ENCODE measurements at places on chromosomes 12 and 14. TPM values are rescaled to one million over a fixed set of nuclear protein-coding genes. Genes with fewer than 3 reads are reported as not detected.

DNA sequence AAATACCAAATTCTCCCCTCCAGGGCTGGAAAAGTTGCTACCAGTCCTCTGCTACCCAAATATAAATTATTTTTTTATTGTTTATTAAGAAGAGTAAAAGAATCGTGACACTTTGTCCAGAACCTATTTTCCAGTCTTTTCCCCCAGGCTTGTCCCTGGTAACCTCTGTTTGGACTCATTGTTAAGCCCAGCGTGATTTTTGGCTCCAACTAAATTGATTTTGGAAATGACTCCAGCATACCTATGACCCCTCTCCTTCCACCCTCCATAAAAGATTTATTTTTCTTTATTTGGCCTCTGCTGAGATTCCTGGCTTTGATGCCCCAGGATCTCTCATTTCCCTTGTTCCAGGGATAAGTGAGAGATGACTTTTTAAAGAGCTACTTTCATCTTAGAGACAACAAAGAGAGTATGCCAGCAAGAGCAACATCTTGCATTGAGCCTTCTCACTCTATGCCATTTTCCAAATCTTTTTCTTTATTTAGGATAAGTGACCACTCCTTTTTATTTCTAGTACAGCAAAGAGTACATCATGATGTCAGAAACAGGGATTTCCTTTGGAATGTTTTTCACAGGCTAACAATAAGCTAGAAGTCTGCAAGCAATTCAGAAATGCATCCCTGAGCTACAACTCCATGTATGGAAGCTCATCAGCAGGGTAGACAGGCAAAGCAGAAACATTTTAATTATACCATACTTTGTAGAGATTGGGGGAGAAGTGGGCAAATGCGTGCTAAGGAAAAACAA, 75.8 kb downstream of the DAD1 start:
- DNase-seq: no peak

DNA sequence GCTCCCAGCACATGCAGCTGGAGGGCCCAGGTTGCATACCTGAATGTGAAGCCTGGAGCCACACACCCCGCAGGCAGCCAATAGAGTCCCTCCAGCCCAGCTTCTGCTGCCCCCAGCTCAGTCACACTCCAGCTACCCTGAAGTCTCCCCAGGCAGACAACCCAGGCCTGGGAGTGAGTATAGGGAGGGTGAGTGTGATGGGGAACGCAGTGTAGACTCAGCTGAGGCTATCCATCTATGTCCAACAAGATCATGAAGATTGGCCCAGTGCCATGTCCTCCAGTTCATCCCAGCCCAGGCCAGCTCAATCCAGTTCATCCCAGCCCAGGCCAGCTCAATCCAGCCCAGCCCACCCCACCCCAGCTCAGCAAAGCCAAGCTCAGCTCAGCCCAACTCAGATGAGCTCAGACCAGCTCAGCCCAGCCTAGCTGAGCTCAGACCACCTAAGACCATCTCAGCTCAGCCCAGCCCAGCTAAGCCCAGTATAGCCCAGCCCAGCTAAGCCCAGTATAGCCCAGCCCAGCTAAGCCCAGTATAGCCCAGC, 330.4 kb downstream of the TMEM121 start:
- DNase-seq: no peak

The PTPRB gene
- not detected for total RNA-seq

- DNase-seq: no peak
Observed at GRCh38 chr14:77257700-77258099, 13.3 kb downstream of the NGB start.

DNA sequence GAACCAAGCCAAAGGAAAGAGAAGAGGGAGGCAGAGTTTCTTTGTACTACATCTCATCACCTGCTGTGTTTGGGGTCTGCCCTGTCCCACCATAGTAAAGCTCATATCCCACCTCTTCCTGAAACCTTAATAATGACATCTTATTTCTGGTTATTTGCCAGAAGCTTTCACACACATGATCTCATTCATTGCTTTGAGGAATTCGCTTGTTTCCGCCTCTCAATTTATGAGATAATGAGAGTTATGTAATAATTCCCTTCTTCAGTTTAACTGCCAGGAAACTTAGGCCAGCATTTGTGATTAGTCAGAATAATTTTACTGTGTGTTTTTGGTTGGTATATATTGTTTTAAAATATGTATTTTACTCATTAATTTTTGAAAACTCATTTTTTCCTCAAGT, 205.2 kb downstream of the CACNA1C start:
- no peak for DNase-seq

- peak; percentile 18 for DNase-seq
Observed at GRCh38 chr14:55438066-55438683, 2.2 kb downstream of the TBPL2 start.

- no peak for DNase-seq
Observed at GRCh38 chr14:55973285-55973800, 144.9 kb upstream of the PELI2 start.

- no peak for DNase-seq
Observed at GRCh38 chr14:104016873-104017650, 68.4 kb upstream of the ASPG start.
